GOT3 (cell line): ENCODE measurements at places on chromosomes 2 and 18.

GRCh38 chr2:8059794-8060193, 622.1 kb upstream of the ID2 start:
- DNase-seq = no peak

GRCh38 chr2:168439536-168439935, 16.5 kb upstream of the CERS6 start:
- DNase-seq = no peak

GRCh38 chr2:46344706-46345105, 47.5 kb downstream of the EPAS1 start:
- no peak for DNase-seq

DNA sequence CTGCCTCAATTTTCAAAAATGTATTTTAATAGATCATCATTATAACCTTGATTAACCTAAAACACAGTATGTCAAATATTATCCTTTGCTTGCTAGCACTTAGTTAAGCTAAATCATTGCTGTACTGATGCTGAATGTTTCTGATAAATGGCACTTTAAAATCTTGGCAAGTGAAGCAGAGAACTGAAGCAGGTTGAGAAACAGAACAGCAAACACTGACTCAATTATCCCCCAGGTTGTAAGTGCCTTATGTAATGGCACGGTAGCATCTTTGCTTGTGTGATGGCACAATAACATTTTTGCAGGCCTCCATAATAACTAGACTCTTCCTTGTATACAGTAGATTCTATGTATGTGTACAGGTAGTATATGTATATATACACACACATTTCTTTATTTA, 33.8 kb downstream of the ARHGAP15 start:
- no peak for DNase-seq

DNA sequence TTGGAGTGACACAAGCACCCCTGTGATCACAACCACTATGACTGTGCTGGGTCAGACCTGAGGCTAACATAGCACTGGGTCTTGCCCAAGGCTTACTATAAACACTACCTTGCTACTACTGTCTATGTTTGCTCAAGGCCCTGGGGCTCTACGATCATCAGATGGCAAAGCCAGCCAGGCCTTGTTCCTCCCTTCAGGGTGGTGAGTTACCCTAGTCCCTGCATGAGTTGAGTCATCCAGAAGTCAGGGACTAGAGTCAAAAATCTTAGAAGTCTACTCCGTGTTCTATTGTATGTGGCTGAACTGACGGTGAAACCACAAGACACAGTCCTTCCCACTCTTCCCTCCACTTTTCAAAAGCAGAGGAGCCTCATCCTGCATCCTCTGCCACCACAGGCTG, 551.2 kb upstream of the FSIP2 start:
- no peak for DNase-seq

DNA sequence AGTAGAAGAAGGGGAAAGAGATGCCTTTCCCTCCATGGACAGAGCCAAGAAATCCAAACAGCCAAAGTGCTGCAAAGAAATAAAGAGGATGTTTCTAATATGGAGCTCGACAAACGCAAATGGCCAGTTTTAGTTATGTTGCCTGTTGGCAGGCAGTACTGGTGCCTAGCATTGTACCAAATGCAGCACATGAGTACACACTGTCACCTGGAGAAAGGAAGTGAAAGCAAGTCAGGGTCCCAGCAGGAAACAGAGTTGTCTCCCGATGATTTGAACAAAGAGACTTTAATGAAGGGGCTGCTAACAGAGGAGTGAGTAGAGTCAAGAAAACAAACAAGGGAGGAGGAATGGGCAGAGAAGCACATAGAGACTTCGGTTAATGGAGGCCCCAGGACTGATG, 623.0 kb downstream of the BCL11A start:
- no peak for DNase-seq
